Hippocampal formation (tissue), 2 donors: ENCODE measurements at places on chromosomes 6 and 20.

DNA sequence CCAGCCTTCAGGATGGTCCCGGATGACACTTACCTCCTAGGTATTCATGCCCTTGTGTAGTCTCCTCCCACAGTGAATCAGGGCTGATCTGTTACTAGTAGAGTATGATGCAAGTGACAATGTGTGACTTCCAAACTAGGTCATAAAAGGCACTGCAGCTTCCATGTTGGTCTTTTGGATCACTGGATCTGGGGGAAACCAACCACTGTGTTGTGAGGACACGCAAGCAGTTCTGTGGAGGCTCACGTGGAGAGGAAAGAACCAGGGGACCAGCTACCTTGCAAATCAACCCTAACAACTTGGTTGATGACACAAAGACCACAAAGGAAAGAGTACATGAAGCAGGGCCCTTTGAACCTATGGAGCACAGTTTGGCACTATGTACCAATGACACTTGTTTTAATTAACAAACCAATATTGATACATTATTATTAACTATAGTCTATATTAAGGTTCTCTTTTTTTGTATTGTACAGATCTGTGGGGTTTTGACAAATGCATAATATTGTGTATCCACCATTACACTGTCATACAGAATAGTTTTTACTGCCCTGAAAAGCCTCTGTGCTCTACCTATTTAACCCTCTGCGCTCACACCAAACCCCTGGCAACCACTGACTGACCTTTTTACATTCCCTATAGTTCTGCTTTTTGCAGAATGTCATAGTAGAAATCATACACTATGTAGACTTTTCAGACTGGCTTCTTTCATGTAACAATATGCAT is 16.3 kb upstream of the SDCBP2 start:
- no peak for DNase-seq

DNA sequence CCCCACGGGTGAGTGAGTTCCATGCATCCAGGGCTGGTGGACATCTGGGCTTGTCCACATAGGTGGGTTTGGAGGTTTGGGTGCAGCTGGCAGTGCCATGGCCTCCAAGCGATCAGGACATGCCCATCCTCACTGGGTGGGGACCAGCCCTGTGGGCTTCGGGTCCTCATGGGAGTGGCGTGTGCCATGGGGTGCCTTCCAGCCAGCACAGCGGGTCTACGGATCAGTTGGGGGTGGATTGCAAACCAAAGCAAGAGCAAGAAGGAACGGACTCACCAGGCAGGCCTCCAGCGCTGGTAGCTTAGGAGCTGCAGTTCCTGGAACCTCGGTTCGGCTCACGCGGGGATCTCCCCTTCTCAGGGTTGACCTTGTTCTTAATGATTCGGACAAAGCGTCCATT is 364.3 kb downstream of the TAF4 start:
- DNase-seq, result no peak

DNA sequence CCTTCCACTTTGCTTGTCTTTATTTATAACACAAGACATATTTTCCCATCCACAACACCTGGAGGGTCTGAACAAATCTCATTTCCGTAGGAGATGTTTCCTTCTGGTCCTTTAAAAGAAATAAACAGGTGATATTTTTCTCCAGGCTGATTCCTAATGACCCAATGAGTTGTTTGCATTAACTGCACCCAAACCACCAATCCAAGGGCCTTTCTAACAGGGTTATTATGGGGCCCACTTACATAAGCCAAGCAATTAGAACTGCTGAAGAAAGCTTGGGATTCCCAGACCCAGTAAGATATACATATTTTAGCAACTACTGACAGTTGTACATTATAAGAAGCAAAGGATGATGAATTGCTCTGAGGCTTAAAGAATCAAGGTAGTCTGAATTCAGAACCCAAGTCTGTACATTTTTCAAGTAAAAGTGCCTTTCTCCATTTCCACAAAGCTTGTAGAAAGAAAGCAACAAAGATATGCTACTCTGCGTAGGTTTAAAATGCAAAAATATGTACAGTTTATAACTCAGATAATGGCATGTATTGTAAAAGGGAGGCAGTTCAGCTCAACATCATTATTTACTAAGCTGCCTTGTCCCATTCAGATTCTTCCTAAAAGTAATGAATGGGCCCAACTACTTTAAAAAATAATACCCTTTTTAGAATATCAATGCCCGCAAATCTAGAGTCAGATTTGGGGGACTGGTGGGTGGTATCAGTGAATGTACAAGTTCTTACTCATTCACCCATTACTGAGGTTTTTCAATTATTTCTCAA is 120.0 kb downstream of the DST start:
- no peak for DNase-seq

- DNase-seq, result no peak
These were observed 42.3 kb upstream of the CST7 start for GRCh38 chr20:24906806-24907205.

GRCh38 chr6:100923481-100924165 is 42.5 kb upstream of the ASCC3 start:
- no peak for DNase-seq

- no peak for DNase-seq
These were observed 103.1 kb downstream of the SULF2 start for GRCh38 chr20:47682028-47682783.

- no peak for DNase-seq
These were observed 191.7 kb upstream of the RIN2 start for GRCh38 chr20:19566226-19566945.

DNA sequence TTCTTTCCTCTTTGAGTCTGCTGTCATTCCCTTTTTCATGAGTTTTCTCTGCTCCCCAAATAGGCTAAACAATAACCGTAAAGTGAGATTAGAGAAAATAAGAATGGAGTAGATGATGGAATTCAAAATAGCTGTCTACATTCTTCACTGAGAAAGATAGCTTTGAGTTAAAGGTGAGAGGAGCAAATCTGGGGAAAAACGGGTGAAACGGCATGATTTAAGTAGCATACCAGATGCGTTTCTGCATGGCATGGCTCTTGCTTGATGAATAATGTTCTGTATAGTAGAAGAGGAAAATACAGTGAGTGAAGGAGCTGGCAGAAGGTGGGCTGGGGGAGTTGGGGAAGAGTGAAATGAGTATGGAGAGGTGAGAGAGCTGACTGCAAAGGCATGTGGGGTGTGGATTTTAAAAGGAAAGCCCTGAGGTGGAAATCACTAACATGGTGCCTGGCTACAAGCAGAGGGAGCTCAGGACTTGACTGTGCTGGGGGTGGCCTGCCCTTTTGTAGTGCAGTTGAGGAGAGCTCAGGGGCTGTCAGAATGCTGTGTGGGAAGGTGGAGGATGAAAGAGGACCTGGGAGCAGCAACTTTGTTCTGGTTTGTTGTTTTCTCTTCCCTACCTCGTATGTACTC is 8.8 kb downstream of the BICRAL start:
- DNase-seq, result no peak

GRCh38 chr20:53774461-53775203 is 181.0 kb upstream of the ZNF217 start:
- DNase-seq, result no peak

DNA sequence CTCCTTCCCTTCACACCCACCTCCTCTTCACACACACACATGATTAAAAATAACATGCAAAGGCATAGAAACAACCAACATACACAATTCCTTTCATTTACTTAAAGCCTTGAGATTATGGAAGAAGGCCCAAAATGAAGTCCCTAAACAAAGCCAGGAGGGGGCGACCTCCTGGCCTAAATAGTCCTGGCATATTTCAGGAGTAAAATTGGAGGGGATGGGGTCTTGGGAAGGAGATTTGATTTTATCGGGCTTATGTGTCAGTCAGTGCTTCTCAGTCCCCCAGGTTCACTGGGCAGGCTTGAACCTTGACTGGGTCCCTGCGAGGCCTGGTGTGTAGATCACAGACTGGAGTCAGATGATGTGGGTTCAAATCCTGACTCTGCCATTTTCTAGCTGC is 266.4 kb downstream of the SAMD5 start:
- no peak for DNase-seq

DNA sequence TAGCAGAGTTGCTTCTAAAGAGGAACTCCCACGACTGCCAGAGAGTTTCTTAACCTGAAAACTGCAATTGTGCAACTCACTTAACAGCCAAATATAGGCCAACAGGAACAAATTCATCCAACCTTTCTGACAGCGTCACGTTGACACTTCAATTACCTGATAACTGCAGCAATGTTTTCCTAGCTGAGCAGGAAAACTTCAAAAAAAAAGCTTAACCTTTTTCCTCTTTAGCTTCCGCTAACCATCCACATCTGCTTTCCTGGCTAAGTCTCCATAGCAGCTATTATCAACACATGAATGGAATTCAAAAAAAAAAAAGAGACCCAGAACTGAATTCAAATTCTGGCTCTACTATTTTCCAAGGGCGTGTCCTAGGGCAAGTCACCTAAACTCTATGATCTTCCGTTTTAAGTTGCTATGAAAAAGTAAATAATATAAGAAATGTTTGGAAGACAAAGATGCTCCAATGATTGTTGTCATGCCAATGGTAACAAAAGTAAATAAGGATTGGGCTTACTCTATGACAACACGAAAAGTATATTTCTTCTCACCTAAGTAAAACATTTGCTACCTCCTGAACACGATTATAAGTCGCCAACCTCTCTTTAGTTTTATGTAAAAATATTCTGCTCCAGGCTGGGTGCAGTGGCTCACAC is 524.6 kb upstream of the JARID2 start:
- DNase-seq, result no peak

- DNase-seq, result no peak
These were observed 5.1 kb downstream of the RREB1 start for GRCh38 chr6:7112741-7113313.

DNA sequence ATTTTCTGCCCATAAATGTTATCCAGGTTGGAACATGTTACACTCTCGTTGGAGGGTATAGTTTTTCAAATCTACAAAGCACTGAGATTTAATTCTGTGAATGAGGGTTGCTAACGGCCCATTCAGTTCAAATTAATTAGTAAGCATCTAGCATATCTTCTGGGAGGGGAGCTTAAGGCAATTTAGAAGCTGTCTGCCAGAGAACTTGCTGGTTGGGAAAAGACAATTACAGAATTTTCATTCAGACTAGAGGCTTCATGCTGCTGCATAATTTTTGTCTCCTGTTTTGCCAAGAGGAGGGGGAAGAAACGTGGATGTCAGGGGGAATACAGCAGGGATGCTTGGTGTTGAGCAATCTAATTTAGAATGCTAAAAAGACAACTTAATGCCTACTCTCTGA is 268.3 kb upstream of the FAM83B start:
- DNase-seq, result no peak

DNA sequence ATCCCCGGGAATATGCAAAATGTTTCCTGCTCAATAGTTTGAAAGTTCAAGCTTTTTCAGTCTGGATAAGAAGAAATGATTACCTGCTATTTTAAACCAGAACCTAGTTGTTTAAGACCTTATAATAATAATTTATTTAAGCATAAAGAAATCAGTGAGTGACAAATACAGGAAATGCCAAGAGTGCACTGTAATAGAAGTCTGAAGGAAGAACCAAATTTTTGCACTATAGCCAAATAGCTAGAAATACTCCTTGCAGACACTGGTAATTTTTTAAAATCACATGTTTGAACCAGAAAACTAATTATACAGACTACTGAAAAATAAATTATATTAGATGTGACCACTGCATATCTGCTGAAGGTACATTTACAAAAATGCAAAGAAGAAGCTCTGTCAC is 93.2 kb downstream of the MMS22L start:
- no peak for DNase-seq

DNA sequence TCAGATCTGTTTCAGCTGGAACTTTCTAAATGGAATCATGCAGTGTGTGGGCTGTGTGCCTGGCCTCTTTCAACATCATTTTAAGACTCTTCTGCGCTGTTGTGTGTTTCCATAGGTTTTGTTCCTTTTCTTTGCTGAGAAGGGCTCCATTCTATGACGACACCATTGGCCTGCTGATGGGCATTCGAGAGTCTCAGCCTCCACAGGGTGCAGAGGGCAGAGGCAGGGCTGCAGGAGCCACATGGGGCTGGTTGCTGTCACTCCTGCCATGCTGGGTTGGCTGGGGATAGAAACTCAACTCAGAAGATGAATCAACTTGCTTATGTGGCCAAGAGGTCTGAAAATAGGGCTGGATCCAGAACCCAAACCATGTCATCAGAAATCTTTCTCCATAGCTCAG is 68.5 kb upstream of the SLCO4A1 start:
- DNase-seq, result no peak

DNA sequence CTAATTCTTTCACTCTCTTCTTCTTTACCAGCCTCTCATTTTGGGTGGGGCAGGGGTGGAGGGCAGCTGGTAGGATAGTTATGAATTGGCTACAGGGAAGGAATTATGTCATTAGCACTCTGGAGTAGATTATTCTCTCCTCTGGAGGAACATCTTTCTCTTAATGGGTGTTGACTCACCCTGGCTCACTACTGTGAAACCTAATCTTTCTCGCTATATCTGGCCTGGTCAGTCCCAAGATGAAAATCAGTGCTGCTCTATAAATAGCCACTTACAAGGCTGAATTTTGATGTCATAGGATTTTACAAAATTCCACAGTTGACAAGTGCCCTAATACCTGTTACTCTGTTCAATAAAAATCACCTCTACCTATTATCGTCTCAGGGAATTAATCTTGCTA is 151.3 kb downstream of the COL9A1 start:
- DNase-seq, result no peak

DNA sequence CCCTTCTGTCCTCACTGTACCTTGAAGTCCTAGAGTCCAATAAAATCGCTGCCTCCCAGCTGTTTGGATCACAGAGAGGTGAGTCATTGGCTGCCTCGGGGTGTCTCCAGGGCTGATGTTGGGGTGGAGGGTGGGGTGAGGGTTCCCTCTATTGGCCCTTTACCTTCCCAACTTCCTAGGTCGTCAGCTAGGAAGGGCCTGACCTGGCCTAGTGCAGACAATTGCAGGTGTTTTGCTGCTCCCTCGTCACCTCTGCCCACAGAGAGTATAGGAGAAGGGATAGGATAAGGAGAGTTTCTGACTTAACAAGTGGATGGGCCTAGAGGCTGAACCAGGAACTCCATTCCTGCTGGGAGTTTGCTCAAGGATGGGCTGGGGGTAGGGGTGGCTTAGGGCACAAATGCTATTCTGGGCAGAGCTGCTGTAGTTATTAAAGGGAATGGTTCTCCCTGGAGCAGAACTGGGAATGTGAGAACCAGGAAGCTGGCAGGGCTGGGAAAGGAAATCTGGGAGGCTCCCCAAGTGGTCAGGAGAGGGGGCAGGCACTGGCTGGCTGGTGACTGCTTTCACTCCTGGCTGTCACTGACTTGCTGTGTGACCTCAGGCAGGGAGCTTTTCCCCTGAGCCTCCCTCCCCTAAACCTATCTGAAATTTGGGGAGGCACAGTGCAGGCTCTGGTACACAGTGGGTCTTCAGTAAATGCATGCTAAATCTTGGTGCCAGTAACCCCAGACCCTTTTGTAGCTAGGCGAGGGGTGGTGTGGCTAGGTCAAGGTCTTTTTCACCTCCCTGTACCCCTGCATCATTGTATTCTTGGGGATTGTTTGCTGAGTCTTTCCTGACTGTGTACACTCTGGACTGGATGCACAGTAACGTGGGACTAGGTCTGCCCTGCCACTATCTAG is 1.5 kb downstream of the TP53INP2 start:
- no peak for DNase-seq
